Stimulated activated CD4-positive, alpha-beta T cell treated with anti-CD3 and anti-CD28 coated beads, Interleukin-4, amount 100 ng/mL, for 1 hour (primary cell): ENCODE measurements at places on chromosomes 6 and 20.

- no peak for DNase-seq
Measured at GRCh38 chr6:49570474-49571079, 20.1 kb downstream of the C6orf141 start.

DNA sequence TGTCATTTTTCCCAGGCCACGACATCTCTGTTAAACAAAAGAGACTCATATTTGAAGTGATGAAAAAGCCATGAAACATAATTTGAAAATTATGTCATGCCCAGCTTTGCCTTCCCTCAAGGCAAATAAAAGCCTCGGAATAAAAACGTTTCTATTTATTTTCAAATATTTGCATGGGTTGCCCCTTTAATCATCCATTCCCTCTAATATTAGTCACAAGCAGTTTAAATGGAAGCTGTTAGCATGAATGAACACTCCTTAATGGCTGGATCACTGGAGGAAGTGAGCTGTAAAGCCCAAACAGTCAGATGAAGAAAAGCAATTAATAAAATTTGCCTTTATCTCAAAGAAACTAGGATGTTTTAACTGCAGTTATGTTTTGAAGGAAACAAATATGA is 69.3 kb upstream of the STMND1 start:
- DNase-seq = no peak

DNA sequence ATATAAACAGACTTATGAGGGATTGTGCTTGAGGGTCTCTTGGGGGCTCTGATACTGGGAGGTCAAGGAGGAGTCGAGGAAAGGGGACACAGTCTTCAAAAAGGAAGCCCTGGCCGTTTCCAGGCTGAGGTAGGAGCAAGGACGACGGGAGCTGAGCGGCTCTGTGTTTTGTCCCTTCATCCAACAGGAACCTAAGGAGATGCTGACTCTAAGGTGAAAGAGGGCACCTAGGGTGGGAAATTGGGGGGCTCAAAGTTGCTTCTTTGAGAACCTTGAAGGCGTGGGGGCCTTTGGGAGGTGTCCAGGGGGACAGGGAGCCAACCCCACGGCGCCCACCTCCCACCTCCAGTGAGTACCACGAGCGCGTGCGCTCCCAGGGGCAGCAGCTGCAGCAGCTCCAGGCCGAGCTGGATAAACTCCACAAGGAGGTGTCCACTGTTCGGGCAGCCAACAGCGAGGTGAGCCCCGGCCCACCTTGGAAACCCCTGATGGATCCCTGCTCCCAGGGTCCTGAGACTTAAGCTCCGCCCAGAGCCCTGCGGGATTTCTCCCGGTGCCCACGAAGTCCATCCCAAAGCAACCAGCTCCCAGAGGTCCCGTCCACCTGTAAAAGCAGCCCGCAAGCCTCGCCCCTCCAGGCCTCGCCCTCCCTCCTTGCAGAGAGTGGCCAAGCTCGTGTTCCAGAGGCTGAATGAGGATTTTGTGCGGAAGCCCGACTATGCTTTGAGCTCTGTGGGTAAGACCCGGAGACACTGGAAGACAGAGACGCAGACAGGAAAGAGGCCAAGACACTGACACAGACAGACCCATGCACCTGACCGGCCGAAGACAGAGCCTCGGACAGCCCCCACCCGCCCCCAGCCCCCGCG is 2.9 kb downstream of the SPAG4 start:
- peak; percentile 15 for DNase-seq

- no peak for DNase-seq
Measured at GRCh38 chr6:133040803-133041419, 200.2 kb upstream of the EYA4 start.

DNA sequence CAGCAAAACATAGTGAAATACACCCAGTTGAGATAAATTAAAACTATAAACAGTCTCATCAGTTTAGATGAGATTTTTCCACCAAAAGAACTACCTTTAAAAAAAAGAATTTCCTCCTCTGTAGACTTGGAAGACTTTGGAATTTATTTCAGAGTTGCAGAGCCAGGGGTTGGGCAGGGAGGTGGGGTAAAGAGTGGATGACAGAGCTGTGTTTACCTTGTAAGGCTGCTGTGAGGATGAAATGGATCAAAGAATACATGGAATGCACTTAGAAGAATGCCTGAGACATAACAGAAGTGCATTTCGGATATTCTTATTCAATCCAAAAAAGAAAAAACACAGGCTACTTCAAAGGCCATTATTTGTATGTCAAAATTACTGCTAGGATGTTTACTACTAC is 6.4 kb upstream of the LY86 start:
- DNase-seq = no peak

GRCh38 chr6:156859686-156860085 is 82.5 kb downstream of the ARID1B start:
- no peak for DNase-seq

- DNase-seq = no peak
Measured at GRCh38 chr6:8860671-8861070, 425.3 kb upstream of the SLC35B3 start.

GRCh38 chr6:25366903-25367545 is 87.8 kb downstream of the CARMIL1 start:
- DNase-seq = peak; percentile 20

GRCh38 chr6:41682056-41682477 is 43.8 kb downstream of the MDFI start:
- DNase-seq = peak; percentile 75

- DNase-seq = no peak
Measured at GRCh38 chr6:24454452-24454851, 34.9 kb downstream of the GPLD1 start.

- no peak for DNase-seq
Measured at GRCh38 chr6:155038104-155038503, 43.0 kb downstream of the TIAM2 start.

DNA sequence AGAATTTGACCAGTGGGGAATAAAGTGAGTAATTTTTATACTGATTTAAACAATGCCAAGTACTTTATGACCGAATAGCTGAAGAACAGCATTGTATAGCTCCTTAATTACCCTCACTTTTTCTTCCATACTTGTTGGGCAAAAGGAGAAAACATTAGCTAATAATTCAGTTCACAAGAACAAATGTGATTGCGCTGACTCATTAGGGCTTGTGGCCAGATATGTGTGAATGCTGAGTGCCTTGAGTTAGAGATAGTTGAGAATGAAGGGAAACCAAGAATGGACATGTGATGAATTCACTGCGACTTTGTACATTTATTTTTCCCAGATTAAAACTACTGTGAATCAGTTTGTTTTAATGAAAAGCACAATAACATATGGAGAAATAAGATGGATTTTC is 669.4 kb downstream of the TFAP2A start:
- no peak for DNase-seq

DNA sequence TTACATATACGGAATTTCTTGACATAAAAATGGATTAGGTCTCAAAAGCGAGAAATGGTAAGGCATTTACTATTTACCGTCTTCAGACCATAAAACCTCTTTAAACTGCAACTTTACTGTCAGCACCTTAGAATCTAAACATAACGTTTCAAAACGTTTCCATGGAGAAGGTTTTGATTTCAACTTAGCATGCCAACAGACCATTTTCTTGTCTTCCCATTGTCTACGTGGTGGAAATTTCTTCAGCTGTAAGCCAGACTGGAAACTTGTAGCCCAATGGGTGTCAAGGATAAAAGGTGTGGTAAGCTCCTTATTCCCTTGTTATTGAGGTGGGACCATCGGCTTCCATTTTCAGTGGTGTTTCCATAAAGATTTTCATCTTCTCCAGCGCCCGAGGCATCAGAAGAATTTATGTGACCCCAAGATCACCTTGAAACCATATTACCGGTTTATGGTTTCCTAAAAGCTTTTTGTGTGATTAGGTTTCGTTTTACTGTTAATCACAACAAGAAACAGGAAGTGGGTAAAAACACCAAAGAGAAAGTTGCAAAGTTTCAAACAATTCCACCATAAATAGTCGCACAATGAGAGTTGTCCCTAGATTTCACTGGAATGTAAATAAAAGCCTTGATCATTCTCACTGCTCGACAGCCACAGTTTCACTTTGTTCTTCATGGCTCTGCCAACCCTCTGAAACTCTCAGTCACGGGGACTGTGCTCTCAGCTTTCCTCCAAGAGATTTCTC is 63.0 kb upstream of the CD2AP start:
- DNase-seq = no peak

DNA sequence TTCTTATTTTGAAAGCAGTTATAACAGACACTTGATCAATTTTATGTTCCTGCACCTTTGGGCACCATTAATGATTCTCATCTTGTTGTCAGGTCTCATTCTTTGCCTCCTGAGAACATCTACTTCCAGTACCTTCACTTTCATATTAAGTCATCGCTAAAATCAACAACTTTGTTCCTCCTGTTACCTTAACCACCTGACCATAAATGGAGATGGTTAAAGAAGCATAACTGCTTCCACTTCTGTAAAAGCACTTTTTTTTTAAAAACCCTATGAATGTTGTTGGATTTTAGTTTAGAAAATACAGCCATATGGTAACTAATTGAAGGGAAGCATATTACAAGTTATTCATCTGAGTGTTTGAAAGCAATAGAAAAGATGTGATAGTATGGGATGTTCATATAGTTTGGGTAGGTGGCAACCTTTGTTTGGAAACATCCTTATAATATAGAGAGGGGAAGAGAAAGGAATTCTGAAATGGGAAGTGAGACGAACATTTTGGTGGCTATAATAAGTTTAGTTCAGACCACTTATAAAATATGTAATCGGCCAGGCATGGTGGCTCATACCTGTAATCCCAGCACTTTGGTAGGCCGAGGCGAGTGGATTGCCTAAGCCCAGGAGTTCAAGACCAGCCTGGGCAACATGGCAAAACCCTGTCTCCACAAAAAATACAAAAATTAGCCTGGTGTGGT is 53.9 kb downstream of the AFG1L start:
- no peak for DNase-seq

DNA sequence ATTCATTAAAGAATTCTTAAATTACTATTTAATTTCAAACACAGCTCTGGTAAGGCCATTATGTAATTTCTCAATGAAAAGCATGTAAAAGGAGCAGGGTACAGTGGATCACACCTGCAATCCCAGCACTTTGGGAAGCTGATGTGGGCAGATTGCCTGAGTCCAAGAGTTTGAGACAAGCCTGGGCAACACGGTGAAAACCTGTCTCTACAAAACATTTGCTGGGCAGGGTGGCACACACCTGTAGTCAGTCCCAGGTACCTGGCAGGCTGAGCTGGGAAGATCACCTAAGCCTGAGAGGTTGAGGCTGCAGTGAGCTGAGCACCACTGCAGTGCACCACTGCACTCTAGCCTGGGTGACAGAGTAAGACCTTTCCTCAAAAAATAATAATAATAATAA is 37.4 kb downstream of the MDN1 start:
- no peak for DNase-seq

- no peak for DNase-seq
Measured at GRCh38 chr20:61913423-61914225, 152.1 kb downstream of the TAF4 start.

- no peak for DNase-seq
Measured at GRCh38 chr6:148313488-148313887, 29.1 kb upstream of the SASH1 start.

DNA sequence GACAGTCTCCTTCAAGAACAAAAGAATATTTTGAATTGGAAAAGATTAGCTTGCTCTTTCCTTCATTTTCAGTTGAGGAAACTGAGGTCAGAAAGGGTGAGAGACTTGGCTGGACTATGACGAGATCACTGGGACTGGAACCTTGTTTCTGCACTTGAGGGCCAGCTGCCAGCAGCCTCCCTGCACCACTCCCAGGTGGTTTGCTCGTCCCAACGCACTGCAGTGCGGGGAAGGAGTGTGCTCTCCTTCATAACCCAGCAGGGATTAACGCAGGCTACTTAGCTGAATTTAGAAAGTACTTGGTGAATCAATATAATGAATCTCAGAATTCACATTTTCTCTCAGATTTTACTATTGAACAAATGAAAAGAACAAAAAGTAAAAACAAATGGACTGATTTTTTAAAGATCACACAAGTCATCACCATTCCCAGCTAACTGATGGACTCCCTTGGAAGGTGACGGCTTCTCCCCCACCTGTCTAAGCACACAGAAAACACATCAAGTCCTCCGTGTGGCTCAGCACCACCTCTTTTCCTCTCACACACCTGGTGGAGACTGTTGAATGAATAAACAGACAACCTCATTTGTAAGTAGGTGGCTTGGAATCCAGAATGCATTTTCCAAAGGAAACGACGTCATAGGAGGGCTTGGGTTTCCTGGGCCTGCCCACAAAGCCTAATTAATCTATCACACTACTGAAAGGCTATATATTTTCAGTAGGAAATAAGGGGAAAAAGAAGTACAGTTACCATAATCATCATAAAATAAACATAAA is 121.0 kb downstream of the QRSL1 start:
- DNase-seq = no peak

DNA sequence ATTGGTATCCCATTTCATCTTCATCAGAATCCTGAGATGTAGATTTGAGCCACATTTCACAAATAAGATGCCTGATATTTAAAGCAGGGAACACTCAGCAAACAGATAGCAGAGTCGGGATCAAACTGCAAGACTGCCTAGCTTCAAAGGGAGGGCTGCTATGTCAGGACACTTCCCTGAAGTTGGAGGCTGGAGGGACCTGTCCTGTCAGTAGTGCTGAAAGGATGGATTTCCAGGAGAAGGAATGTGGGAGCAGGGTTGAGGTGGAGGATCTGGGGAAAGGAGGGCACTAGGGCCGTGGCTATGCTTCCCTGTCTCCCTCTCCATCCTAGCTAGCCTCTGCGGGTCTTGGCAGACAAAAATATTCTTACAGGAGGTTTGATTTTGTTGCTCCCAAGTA is 32.2 kb downstream of the COX4I2 start:
- no peak for DNase-seq

GRCh38 chr20:31587545-31588389 is 17.3 kb upstream of the ID1 start:
- DNase-seq = no peak
